ENCODE measurements at places on chromosomes 3 and 15.

DNA sequence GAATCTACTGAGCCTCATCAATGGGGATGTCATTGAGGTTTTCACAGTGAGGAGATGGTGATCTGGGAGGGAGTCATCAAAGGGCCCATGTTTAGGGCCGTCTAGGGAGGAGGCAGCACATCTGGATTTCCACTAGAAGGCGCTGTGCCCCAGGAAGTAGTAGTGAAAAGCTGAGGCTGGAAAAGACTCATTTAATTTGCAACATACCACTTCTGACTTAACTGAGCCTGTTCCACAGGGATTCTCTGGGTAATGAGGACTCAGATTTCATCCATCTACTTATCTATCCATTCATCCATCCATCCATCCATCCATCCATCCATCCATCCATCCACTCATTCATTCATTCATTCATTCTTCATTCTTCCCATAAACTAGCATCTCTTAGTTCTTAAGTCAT, 17.4 kb upstream of the SHF start:
- DNase-seq, result peak; percentile 25

- no peak for DNase-seq
Observed at GRCh38 chr3:11059799-11060115, 67.2 kb downstream of the SLC6A1 start.

GRCh38 chr3:171228240-171228639, 201.7 kb upstream of the SLC2A2 start:
- no peak for DNase-seq

DNA sequence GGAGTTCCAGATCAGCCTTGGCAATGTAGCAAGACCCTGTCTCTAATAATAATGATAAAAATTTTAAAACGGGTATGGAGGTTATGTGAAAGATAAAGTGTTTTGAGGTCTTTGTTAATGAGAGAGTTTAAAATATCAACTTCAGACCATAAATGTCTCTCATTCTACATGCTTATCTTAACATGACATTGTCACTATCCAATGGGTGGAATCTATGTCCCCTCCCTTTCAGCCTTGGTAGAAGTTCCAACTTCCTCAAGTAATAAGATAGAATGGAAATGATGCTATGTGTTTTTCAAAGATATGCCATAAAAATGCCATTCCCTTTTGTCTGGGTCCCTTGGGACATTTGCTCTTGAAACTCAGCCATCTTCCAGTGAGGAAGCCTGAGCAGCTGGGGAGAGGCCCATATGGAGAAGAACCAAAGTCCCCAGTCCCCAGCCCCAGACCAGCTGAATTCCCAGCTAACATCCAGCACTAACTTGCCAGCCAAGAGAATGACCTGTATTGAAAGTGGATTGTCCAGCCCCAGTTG, 17.0 kb downstream of the RPSA start:
- DNase-seq, result no peak

DNA sequence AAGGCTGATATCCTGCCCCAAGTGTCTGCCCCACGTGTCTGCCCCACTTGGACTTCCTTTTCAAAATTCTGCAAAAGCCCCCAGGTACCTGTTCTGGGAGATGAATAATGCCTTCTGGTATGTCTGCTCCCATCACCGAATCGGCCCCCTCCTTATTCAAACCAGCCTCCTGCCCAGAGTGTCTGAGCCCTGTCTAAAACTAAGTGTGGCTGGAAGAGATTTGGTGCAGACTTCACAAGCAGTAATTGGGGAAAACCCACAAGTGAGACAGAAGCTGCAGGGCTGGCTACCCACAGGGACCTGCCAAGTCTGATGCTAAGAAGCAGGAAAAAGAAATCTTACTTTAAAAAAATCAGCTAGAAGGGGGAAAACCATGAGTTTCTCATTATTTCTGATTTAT, 85.1 kb downstream of the DUT start:
- DNase-seq, result no peak

GRCh38 chr3:52779011-52779836, 1.8 kb downstream of the ITIH1 start:
- DNase-seq, result no peak

DNA sequence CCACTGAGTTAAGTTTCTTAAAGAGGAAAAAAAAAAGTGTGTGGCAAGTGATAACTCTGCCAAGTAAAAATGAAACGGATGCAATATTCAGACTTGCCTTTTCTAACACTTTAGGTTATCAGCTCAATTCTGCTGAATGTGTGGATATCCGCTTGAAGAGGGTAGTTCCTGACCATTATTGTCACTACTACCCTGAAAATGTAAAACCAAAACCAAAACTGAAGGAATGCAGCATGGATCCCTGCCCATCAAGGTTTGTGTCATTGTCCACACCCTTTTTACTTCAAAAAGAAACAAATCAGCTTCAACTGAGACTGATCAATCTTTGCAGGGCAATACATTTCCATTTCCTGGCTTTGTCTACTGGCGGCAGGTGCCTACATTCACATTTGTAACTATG, 236.1 kb downstream of the ADAMTSL3 start:
- no peak for DNase-seq

- no peak for DNase-seq
Observed at GRCh38 chr15:89837134-89837829, 22.6 kb upstream of the ANPEP start.

GRCh38 chr3:110504401-110504800, 567.2 kb upstream of the NECTIN3 start:
- DNase-seq, result no peak

DNA sequence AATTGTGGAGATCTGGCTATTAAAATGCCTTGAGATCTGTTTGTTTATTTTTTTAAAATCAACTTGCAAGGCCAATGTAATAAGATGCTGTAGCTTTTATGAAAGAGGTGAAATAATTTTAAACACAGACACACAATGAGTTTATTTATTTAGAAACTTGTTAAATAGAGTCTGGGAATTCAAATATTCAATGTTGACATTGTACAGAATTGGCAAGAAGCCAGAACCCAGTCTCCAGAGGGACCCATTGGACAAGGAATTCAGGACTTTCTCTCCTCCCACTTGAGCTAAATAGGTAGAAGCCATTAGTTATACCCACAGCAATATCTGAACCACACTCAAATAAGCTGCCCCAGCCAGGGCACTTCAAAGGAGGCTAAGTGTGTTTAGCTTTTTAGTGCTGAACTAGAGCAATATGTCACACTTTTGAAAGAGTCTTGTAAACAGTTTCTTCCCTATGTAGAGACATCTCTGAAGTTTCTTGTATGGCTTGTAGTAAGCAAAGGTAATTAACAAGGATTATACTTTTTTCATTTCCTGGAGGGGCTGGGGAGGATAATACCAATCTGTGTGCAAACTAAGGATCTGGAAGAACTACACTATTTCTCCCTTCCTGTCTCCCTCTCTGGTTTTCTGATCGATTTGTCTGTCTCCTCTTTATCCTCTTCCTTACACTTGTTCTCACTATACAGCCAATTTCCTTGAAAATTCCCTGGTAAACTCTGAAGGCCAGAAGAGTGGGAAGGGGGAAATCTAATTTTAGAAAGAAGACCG, 6.0 kb downstream of the MECOM start:
- no peak for DNase-seq

GRCh38 chr15:82292271-82292670, 29.7 kb downstream of the SAXO2 start:
- no peak for DNase-seq

- no peak for DNase-seq
Observed at GRCh38 chr15:96053031-96053780, 277.3 kb upstream of the NR2F2 start.

GRCh38 chr15:93929375-93930094, 301.8 kb upstream of the MCTP2 start:
- DNase-seq, result no peak

DNA sequence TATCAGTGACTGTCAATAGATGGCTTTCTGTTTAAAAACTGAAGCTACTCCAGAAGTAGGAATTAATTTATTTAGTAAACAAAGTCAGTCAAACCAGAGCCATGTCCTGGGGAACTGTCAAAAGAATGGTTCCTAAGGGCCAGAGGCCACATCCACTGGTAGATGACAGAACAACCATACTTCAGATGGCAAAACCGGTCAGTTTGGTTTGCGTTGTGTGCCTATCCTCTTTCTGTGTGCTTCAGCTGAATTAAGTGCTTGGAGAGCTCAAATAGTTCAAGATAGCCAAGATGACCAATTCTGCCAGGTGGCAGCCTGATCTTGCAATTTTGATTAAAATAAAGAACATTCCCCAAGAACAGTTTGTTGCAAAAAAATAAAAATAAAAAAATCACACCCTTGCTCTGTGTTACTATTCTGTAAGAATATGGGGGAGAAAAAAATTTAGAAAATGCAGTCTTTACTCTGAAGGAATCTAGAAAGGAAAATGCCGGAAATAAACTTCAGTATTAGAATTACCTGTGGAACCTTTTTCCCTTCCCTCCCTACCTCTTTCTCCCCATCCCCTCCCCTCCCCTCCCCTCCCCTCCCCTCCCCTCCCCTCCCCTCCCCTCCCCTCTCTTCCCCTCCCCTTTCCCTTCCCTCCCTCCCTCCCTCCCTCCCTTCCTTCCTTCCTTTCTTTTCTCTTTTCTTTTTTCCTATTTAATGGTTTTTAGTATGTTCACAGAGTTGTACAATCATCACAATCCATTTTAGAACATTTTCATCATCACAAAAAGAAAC, 2.5 kb downstream of the MAP3K13 start:
- DNase-seq, result no peak

DNA sequence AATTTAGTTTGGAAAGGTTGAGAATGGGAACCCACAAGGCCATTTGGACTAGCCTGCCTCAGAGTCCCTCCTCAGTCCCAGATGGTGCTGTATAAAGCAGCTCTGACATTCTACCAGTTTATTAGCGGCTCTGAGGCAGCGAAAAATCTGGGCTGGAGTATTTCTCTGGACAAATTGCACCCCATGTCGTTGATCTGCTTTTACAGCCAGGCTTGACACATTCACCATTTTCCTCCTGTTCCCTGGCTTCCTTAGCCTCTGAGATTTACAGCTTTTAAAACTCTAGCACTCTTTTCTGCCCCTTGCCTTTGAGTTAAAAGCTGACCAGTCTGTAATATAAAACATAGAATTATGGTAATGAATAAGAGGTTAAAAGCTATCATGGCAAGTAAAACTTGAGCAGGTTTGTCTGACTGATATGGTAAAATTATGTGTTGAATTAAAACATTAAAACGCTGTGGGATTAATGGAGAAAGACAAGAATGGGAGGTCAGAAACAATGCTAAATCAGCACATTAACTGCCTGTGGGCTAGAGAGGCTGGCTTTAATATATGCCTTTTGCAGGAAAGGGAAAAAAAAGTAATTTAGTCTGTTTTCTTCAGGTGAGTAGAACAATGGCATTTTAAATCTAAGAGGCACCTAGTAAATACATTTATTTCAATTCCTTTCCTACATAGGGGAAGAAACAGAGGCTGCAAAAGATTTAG, 131.2 kb downstream of the MCTP2 start:
- DNase-seq, result no peak

DNA sequence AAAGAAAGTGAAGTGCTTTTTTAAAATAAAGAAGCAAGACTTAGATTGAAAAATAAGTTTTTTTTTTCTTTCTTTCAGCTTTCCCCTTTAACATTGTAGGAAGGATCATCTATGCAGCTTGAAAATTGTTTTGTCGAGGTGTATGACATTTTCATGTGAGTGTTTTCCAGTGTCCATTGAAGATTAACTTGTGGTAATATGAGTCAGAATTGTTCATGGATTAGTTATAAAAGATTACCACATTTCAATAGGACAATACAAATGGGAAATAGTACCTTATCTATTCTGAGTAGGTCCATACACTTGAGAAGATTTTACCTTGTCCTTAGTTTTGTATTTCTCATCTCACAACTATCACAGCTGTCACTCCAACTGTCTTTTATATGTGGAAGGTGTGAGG, 1234.7 kb downstream of the NSUN3 start:
- no peak for DNase-seq

DNA sequence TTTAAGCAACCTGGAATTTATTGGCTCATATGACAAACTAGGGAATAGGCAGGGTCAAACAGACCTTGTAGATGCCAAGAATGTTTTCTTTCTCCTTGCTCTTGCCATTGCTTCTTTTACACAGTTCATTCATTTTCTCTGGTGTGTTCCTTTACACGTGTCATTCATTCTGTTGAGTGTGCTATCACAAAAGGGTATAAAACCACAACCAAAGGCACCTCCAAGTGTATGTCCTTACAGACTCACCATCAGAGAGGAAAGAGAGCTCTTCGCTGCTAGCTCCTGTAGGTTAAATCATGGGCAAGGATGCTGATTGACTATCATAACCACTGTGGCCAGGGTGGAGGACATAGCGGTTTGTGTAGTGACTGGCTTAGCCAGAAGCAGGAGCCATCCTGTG, 19.2 kb upstream of the FRMD4B start:
- no peak for DNase-seq

- no peak for DNase-seq
Observed at GRCh38 chr3:11626084-11626463, 17.6 kb downstream of the VGLL4 start.

DNA sequence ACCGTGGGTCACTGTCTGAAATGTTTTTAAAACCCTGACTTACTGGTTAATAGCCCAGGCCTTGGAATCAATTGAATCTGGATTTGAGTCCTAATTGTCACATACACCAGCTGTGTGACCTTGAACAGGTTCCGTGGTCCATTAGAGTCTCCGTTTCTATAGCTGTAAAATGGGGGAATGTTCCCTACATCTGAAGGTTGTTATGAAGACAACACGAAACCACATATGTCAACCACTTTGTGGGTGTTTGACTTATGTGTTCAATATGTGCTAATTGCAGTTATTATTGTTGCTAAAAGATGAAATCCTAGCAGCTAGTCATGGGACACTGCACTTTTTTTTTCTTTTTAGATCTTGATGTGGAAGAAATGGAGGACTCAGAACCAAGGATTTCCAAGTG, 35.3 kb downstream of the ZBTB38 start:
- DNase-seq, result no peak

GRCh38 chr3:10771486-10772270, 44.4 kb upstream of the SLC6A11 start:
- no peak for DNase-seq

DNA sequence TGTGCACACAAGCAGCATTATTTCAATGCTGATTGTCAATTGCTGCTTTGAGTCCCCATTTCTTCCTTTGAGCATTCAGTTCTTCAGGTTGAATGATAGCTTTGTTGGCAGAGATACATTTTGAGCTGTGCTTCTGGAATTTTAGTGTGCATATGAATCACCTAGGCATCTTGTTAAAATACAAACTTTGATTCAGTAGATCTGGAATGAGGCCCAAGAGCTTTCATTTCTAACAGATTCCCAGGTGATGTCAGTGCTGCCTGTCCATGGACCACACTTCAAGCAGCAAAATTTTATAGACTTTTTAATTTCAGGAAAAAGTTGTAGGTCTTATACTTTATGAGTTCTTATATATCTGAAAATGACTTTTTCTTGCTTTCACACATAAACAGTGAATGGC, 131.1 kb downstream of the ADAMTSL3 start:
- DNase-seq, result no peak

- no peak for DNase-seq
Observed at GRCh38 chr15:50250760-50251394, 14.6 kb downstream of the HDC start.

Measured in activated CD8-positive, alpha-beta memory T cell treated with anti-CD3 and anti-CD28 coated beads for 1 hour (primary cell).